ENCODE measurements at places on chromosomes 5 and 9.

DNA sequence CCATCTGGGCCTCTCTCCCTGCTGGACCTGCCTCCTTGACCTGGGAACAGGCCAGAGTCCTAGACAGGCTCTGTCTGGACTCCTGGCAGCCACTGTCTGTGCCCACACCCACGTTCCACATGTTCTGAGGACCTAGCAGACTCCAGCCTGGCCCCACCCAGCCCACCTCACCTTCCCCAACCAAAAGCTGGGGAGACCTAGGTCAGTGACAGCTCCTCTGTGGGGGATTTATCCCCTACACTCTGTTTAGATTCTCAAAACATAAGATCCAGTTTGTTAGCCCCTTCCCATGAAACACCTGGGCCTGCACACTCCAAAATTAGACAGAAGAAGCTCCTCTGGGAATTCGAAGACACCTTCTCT, 59.8 kb upstream of the ADAMTS2 start:
- DNase-seq: no peak

- DNase-seq: no peak
These were observed 14.8 kb upstream of the TUT7 start for GRCh38 chr9:86368871-86369521.

DNA sequence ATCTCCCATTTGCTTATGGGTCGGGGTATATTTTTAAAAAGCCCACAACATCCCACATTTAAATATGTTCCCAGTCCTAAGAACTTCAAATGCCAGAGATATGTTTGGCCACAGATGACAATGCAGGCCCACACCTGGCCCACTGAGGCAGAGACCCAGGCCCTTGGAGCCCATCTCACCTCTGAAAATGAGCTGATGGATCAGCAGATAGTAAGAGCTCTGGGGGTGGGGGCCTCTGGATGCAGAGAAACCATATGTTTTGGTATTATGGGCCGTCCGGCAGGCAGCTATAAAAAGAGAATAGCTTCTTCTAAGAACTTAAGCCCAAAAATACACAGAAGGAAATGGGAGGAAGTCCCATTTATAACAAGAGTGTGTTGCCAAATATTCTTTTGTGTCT, 256.0 kb downstream of the GRIA1 start:
- DNase-seq: no peak

- DNase-seq: no peak
These were observed 14.6 kb downstream of the GOLPH3 start for GRCh38 chr5:32159328-32160072.

- DNase-seq: no peak
These were observed 232.0 kb downstream of the PJA2 start for GRCh38 chr5:109177782-109178181.

- peak; percentile 77 for DNase-seq
These were observed 92.3 kb downstream of the LMX1B start for GRCh38 chr9:126705767-126706697.

DNA sequence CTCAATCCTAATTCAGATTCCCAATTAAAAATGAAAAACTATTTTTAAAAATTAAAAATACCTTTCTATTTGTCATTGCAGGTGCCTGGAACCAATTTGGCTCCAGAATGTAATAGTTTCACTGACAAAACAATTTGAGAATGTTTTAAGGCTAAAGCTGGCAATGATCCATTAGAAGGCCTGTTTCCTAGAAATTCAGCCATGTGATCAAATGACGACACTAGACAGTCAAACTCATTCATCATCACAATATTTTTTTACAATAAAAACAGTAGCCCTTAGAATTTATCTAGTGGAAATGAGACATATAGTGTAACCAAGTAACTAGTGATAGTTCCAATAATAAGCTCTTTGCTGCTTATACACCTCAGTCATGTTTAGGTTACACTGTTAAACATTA, 75.4 kb upstream of the MAP3K1 start:
- DNase-seq: no peak

GRCh38 chr5:53994148-53994547, 316.2 kb downstream of the ARL15 start:
- no peak for DNase-seq

- no peak for DNase-seq
These were observed 118.7 kb upstream of the GAS1 start for GRCh38 chr9:87065981-87066380.

- DNase-seq: no peak
These were observed 6.5 kb downstream of the TAS2R1 start for GRCh38 chr5:9623661-9624060.

- no peak for DNase-seq
These were observed 23.9 kb downstream of the C5orf15 start for GRCh38 chr5:133944263-133945185.

- DNase-seq: no peak
These were observed 31.1 kb upstream of the MEIKIN start for GRCh38 chr5:131976414-131977211.

DNA sequence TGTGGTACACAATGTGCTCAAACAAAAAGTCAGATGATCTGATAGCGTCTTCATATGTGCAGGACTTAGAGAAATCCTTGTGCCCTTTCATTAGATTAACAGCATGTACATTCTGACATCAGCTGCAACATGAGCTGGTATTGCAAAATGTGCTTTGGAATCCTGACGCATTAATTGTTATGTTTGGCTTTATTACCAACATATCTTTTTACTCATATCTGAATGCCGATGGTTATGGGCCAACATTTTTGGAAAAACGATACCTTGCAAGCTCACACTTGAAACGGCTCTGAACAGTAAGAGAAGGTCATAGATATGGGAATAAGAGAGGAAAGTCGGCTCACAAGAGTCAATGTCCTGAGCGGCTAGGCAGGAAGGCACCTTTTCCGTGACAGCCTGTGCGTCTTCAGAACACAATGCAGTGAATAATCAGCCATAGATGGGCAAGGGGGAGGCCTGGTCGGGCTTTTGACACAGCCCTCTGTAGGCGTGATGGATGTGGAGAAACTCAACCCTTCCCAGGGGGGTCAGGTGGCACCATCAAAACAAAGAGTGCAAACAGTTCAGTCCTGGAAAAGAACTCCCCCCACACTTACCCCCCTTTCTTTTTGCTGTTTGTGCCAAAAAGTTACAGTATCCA, 36.4 kb upstream of the GAS1 start:
- DNase-seq: no peak

- DNase-seq: no peak
These were observed 16.6 kb upstream of the HMGCR start for GRCh38 chr5:75320371-75320770.

DNA sequence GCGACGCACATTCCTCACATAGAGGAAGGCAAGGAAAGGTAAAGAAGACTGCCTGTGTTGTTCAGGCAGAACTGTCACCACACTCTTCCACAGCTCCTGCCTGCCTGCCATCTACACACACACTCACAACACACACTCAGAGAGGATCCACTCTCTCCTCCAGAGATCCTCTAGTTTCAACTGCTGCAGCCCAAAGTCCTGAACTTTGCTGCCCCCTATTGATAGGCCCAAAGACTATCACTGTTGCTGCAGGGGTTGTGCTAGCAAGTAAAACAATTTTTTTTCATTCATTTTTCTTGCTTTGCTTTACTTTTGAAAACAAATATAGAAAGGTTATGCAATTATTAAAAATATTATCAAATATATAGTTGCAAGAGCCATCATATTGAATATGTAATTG, 5.9 kb upstream of the CFAP90 start:
- DNase-seq: no peak

GRCh38 chr5:142717582-142718215, 31.8 kb upstream of the FGF1 start:
- no peak for DNase-seq

DNA sequence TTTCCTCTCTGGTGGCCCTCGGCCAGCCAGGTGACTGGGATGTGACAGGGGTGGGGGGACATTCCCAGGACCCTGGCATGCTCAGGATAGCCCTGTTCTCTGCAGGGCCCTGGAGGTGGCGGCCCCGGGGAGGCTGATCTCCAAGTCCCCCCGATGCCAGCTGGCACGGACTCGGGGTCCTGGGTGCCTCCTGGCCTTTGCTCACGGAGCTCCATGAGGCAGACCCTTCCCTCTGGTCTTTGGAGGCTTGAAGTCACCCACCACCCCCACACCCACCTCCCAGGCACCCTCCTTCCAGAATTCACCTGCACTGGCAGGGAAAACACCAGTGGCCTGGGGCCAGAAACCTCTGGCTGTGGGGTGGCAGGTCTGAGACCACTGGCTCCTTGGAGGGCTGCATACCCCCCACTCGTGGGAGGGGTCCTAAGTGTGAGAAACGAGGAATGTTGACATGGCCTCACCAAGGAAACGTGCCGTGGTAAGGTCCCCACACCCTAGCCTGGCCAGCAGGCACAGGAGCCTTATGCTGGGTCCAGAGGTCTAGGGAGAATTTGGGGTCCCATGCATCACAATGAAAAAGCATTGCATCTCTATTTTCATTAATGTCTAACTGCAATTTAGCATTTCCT, 130.8 kb upstream of the FAM120A start:
- no peak for DNase-seq

Data from lower lobe of right lung (tissue), 2 donors.